ENCODE measurements at places on chromosomes 3 and 15. TPM values are rescaled to one million over a fixed set of nuclear protein-coding genes. Genes with fewer than 3 reads are reported as not detected.
A peak's percentile ranks its signal among the peaks of the same experiment; 100 is the strongest.

Gene GOLGA8Q
- total RNA-seq = not detected

Gene SOX14
- 0.23 TPM for total RNA-seq

DNA sequence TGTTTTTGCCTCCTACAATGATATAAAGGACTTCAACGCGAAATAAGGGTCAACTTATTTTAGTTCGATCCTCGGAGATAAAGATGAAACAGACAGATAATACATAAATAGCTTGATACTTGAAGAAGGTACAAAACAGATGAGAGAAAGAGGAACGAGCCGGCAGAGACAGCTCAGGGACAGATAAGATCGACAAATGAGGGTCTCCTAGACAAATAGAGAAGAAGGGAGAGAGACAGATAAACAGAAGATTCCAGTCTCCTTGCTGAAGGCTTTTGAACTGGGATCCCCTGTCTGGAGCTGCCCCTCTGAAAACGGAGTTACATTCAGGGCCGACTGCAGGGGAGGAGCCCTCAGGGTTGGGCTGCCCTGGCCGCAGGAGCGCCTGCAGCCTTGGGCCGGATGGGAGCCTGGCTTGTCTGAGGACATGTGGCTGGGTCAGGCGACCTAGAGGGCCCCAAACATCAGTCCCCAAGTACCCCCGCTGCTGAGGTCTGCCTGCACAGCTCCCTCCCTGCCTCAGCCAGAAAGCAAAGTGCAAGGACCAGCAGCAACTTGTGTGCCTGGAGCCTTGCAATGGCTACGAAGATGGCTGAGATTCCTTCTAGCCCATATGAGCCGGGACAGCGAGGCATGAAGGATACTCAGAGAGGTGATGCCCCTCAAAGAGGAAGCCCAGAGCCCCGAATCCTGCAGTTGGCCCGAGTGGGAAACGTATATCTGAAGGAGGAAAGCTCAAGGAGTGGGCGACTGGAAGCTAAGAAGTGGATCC is 926 bp upstream of the SKOR1 start:
- peaks cover 100% of the 10 kb centered on the region for H3K27me3 ChIP-seq
- no peak overlapping the region for H3K27ac ChIP-seq
- peaks cover 59% of the 10 kb centered on the region for H3K4me1 ChIP-seq
- peak overlapping the region; percentile 53 for H3K4me3 ChIP-seq

- no peaks in the 10 kb centered on the region for H3K36me3 ChIP-seq
- no peak for DNase-seq
- H3K27ac ChIP-seq = no peak overlapping the region
- no peak overlapping the region for H3K4me3 ChIP-seq
Observed at GRCh38 chr3:16437640-16438039, 75.9 kb downstream of the RFTN1 start.

GRCh38 chr15:60674704-60675395 is 195.9 kb upstream of the ICE2 start:
- peaks cover 4% of the 10 kb centered on the region for H3K4me1 ChIP-seq
- H3K27ac ChIP-seq = no peak overlapping the region
- H3K4me3 ChIP-seq = no peak overlapping the region
- DNase-seq = no peak
- no peaks in the 10 kb centered on the region for H3K27me3 ChIP-seq

GRCh38 chr3:87792198-87792533 is 266.6 kb downstream of the CGGBP1 start:
- peak overlapping the region; percentile 85 for H3K4me3 ChIP-seq
- H3K27me3 ChIP-seq = peaks cover 35% of the 10 kb centered on the region
- H3K36me3 ChIP-seq = no peaks in the 10 kb centered on the region
- DNase-seq = peak; percentile 7

GRCh38 chr15:57418635-57419034 is 42.3 kb downstream of the CGNL1 start:
- H3K4me1 ChIP-seq = peaks cover 14% of the 10 kb centered on the region
- no peak overlapping the region for H3K27ac ChIP-seq
- H3K36me3 ChIP-seq = no peaks in the 10 kb centered on the region
- DNase-seq = no peak
- no peak overlapping the region for H3K4me3 ChIP-seq
- no peaks in the 10 kb centered on the region for H3K27me3 ChIP-seq

Gene AQR
- 67.3 TPM for total RNA-seq

- H3K27ac ChIP-seq = no peak overlapping the region
- H3K27me3 ChIP-seq = no peaks in the 10 kb centered on the region
Observed at GRCh38 chr3:128505771-128506170, 12.8 kb upstream of the GATA2 start.

DNA sequence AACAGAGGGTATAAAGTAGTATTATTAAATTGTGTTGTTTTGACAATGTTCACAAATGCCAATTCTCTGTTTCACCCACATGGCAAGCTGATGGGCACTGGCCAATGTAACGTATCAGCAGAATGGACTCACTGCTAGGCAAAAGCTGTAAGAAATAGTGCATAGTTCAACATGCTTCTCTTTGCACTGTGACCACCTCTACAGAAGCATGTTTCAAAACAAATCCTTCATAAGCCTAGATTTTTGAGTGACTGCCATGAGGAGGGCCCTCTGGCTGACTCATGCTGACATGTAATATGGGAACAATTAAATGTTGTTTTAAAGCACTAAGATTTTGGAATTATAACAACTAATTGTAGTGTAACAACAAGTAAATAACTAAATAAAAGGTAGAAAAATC is 3.2 kb downstream of the GBE1 start:
- no peak for DNase-seq
- no peak overlapping the region for H3K27ac ChIP-seq
- peaks cover 7% of the 10 kb centered on the region for H3K4me1 ChIP-seq

DNA sequence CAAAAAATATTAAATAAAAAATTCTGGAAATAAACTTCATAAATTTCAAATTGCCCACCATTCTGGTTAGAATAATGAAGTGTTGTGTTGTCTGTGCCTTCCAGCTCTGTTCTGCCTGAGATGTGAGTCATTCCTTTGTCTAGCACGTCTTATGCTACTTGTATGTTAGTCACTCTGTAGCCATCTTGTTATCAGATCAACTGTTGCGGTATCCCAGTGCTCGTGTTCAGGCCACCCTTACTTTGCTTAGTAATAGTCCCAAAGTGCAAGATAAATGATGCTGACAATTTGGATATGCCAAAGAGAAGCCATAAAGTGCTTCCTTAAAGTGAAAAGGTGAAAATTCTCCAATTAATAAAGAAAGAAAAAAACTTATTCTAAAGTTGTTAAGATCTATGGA is 527.5 kb downstream of the NAALADL2 start:
- peaks cover 13% of the 10 kb centered on the region for H3K4me1 ChIP-seq
- H3K4me3 ChIP-seq = no peak overlapping the region
- no peak overlapping the region for H3K27ac ChIP-seq
- no peak for DNase-seq
- H3K36me3 ChIP-seq = no peaks in the 10 kb centered on the region
- no peaks in the 10 kb centered on the region for H3K27me3 ChIP-seq

DNA sequence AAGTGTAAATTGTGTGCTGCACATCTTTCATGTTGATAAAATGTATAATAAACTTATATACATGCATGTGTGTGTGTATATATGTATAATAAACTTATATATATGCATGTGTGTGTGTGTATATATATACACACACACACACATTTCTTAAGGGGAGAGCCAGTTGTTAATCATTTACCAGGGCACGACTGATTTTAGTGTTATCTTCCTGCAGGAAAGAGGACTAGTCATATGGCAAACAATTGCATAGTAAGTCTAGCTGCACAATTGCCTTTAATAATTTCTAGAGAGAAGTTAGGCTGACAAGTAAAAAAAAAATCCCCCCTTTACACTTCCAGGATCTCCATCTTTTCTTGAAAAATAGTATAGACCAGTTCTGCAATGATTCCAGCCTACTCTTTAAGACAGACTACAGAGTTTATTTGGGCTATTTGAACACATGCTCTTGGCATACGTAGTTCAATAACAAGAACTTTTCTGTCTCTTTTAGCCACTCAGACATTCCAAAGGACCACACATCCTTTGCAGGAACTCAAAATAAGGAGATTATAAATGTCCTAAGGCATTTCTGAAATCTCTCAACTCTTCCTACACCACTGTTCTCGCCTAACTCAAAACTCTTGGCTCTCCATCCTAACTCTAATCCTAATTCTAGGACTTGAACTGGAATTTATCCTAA is 163.6 kb upstream of the SETMAR start:
- no peaks in the 10 kb centered on the region for H3K4me1 ChIP-seq
- H3K27ac ChIP-seq = no peak overlapping the region
- no peak overlapping the region for H3K4me3 ChIP-seq
- DNase-seq = no peak
- no peaks in the 10 kb centered on the region for H3K36me3 ChIP-seq

DNA sequence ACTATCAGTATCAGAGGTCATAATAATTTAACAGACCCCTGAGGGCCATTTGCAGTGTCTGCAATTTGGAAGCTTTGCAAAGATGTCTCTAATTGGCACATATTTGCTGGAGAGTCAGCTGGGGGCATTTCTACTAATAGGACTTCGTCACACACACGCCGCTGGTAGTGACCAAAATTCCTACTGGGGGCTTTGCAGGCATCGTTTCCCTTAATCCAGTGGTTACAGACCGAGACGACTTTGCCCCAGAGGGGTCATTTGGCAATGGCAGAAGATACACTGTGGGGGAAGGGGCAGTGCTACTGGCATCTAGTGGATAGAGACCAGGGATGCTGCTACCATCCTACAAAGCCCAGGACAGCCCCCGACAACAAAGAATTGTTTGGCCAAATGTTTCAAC is 151.0 kb upstream of the LRTM1 start:
- H3K4me1 ChIP-seq = no peaks in the 10 kb centered on the region
- H3K36me3 ChIP-seq = no peaks in the 10 kb centered on the region
- no peak for DNase-seq
- no peak overlapping the region for H3K27ac ChIP-seq

Gene RTP4
- total RNA-seq = not detected

Gene UACA
- total RNA-seq = 16.9 TPM

DNA sequence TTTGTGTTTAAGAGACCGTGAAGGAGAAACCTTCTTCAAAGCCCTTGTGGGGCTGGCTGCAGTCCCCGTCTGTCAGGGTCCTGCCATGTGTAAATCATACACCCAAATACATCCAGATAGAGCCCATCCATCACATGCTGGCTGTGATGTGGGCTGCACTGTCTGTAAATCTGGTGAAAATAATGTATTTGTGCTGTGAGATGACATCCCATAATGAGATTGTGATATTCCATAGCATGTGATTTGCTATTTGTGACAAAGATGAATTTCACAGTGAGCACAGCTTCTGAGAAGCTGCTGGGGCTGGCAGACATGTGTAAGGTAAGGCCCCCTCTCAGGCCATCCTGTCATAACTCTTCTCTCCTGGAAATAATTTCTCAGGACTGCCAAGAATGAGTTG is 114.3 kb upstream of the MB21D2 start:
- H3K4me3 ChIP-seq = no peak overlapping the region
- H3K4me1 ChIP-seq = peaks cover 7% of the 10 kb centered on the region
- no peak for DNase-seq
- no peaks in the 10 kb centered on the region for H3K27me3 ChIP-seq

DNA sequence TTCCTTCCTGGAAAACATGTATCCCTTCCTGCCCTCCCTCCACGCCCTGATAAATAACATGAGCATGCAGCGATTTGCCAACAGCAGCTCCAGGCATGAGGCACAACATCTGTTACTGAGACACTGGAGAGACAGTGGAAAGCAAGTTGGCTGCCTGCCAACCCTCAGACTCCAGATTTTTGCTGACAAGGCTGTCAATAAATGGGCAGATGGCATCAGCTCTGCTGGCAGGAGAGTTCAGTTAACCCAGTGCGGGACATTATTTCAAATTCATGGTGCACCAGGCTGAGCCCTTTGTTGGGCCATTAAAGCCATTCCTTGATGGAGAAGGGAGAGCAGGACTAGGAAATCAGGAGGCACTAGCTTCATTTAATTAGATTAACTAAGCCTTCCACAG is 293.3 kb downstream of the MEX3B start:
- no peaks in the 10 kb centered on the region for H3K27me3 ChIP-seq
- DNase-seq = no peak
- no peaks in the 10 kb centered on the region for H3K36me3 ChIP-seq
- H3K4me3 ChIP-seq = no peak overlapping the region
- peak overlapping the region; percentile 14 for H3K27ac ChIP-seq

- peaks cover 9% of the 10 kb centered on the region for H3K4me1 ChIP-seq
- H3K36me3 ChIP-seq = no peaks in the 10 kb centered on the region
- H3K27me3 ChIP-seq = no peaks in the 10 kb centered on the region
- no peak overlapping the region for H3K4me3 ChIP-seq
- H3K27ac ChIP-seq = no peak overlapping the region
- no peak for DNase-seq
Observed at GRCh38 chr3:48372377-48372770, 355 bp downstream of the FBXW12 start.

Gene TMEM40
- 0.14 TPM for total RNA-seq

Gene MRAS
- 9.1 TPM for total RNA-seq

Gene XYLB
- 3.0 TPM for total RNA-seq

GRCh38 chr3:178966299-178967176 is 105.1 kb downstream of the ZMAT3 start:
- peak; percentile 37 for DNase-seq
- H3K4me3 ChIP-seq = no peak overlapping the region
- peaks cover 8% of the 10 kb centered on the region for H3K4me1 ChIP-seq

DNA sequence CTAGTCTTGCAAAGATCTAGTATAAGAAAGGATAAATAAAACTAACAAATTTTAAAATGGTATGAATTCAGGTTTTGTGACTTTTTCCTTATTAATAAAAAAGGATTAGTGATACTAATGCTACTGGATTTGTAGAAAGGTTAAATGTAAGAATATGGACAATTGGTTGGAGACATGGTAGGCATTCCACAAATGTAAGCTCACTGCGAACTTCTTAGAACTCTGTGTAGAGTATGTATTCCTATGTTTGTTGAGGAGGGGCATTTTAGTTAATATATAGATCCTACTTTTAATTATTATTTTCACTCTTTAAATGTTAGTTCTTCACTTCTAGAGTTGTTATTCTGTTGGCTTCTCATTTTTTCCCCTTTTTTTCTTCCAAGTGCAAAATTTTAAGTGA is 414.3 kb downstream of the RBMS3 start:
- no peak overlapping the region for H3K4me3 ChIP-seq
- H3K36me3 ChIP-seq = no peaks in the 10 kb centered on the region
- peaks cover 24% of the 10 kb centered on the region for H3K4me1 ChIP-seq
- peak overlapping the region; percentile 46 for H3K27ac ChIP-seq
- no peak for DNase-seq
- no peaks in the 10 kb centered on the region for H3K27me3 ChIP-seq

Gene TTLL13
- total RNA-seq = not detected
